ENCODE measurements at places on chromosomes 3 and 15. TPM values are rescaled to one million over a fixed set of nuclear protein-coding genes. Genes with fewer than 3 reads are reported as not detected.

DNA sequence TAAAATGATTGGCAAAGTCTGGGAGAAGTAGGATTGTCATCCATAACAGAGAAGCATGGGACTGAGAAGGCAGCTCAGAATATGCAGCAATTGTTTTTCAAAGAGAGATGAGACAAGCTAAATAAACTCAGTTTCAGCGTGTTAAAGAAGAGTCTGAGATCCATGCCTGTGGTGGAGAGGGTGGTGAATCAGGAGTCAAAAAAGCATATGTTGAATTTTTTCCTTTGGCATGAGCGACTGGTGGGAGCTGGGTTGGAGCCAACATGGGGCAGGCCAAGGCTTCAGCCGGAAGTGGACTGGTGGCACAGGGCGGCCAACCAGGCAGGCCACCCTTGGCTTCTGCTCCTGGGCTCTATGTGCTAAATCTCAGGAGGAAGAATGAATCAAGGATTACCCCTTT is 102.0 kb downstream of the SST start:
- no peak for DNase-seq

DNA sequence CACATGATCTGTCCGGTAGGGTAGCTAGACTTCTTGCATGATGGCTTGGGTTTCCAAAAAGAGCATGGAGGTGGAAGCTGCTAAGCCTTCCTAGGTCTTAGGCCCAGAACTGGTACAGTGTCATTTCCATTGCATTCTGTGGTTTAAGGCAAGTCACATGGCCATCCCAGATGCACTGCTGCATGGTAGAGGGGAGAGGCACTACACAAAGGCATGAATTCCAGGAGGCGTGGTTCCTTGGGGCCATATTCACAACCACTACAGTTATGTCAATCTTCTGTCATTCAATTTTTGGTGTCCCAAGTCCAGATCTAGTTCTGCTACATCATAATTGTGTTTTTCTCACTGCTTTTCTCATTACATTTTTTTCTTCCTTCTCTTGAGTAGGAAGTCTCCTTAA is 122.2 kb upstream of the CHRM5 start:
- DNase-seq: no peak

DNA sequence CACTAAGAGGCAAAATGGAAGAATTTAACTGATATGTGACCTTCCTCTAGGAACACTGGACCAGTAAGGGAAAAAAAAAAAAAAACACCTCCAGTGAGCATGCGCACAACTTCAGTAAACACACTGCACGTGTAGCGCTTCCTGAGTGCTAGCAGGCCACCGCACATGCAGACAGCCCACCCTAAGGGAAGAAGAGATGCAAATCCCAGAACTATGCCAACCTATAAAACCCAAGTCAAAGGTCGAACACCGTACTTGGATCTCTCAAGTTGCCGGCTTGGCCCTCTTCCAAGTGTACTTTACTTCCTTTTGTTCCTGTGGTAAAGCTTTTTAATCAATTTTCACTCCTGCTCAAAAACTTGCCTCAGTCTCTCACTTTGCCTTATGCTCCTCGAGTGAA is 64.5 kb upstream of the CADPS start:
- peak; percentile 77 for DNase-seq

DNA sequence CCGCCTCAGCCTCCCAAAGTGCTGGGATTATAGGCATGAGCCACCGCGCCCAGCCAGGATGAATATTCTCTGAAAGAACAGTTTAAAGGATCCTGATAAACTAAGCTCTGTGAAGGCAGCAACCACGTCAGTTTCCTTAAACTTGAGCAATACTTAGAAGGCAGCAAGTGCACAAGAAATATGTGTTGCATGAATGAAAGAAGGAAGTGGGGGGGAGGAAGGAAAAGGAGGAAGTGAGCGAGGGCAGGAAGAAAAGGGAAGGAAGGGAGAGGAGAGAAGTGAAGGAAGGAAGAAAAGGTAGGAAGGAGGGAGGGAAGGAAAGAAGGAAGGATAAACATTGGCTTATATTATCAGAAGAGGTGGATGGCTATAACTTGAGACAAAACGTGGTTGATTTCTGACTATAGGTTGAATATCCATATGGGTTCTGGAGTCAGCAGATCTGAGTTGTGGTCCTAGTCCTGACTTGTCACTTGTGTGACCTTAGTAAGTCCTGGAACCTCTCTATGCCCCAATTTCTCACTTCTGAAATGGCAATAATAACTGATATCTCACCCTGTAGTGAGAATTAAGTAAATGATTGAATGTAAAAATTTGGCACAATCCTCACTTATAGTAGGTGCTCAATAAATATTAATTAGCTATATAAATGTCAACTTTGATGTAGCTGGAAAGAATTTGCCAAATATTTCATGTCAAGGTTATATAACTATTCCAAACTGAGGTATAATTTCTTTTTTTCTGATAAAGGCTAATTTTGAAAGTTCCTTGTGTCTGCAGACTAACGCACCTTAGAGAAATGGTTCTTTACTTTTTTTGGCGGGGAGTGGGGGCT is 12.0 kb upstream of the SEMA4B start:
- no peak for DNase-seq

DNA sequence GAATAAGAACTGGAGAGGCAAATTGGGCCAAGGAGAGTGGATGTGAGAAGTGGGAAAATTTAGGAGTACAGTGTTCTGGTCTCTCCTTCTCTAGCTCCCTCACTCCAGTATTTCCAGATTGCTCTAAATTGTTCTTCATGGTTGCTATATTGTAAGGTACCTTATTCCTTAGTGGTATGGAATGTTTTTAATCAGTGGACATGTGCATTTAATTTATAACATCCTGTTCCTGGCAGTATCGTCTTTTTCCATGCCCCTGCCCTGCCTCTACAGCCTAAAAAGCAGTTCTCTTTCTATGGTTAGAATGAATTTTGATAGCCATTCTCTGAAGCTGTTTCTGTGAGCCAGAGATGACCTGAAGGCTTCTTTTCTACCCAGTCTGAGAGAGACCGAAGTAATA is 180.5 kb downstream of the TCF12 start:
- no peak for DNase-seq

- DNase-seq: no peak
Measured at GRCh38 chr3:72724070-72724469, 124.2 kb downstream of the SHQ1 start.

DNA sequence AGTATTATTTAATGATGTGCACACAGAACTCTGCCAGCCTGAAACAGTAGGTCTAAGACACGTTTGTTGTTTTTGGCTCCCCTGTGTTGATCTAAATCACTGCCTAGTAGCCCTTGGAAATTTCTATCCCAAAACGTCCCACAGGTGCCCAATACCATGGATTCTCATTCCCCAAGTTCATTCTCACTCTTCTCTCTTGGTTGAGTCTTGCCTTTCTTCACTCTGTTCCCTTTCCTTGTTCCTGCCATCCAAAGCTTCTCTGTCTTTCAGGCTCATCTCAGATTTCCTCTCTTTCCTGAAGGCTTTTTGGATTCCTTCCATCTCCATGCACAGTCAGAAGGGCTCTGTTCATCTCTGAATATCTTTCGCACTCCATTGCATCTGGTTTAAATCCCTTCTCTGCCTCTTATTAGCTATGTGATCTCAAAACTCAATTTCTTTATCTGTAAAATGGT is 54.2 kb downstream of the PPARG start:
- DNase-seq: no peak

DNA sequence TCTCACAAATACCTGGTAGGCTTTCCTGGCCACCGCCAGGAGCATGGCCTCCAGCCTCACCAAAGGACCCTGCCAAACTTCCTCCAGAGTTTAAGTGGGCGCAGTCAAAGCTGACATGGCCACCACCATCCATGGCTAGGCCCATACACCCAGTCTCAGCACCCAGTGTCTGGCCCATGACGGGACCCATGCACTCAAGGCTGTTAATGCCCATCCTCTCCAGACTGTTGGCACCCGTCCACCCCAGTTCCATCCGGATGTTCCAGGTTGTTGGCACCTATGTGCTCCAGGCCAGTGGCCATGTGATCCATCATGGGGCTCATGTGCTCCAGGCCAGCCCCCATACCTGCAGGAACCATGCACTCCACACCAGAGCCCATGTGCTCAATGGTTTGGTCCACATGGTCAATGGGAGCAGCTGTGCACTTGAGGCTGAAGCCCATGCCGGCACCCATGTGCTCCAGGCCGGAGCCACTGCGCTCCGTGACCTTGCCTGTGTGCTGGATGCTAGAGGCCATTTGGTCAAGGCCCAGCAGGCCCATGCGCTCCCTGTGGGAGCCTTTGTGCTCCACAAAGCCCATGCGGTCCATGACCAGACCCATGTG is 20.4 kb downstream of the CTDSPL2 start:
- DNase-seq: no peak

DAZL gene
- total RNA-seq: not detected

GRCh38 chr3:189493271-189493670 is 137.9 kb upstream of the TP63 start:
- no peak for DNase-seq

- DNase-seq: no peak
Measured at GRCh38 chr3:86969500-86970189, 21.3 kb downstream of the VGLL3 start.

TOP2B gene
- total RNA-seq: 91.7 TPM

GRCh38 chr3:114609973-114610630 is 316.3 kb downstream of the TIGIT start:
- no peak for DNase-seq

GRCh38 chr3:50319181-50319893 is 3.2 kb downstream of the HYAL2 start:
- DNase-seq: no peak

DNA sequence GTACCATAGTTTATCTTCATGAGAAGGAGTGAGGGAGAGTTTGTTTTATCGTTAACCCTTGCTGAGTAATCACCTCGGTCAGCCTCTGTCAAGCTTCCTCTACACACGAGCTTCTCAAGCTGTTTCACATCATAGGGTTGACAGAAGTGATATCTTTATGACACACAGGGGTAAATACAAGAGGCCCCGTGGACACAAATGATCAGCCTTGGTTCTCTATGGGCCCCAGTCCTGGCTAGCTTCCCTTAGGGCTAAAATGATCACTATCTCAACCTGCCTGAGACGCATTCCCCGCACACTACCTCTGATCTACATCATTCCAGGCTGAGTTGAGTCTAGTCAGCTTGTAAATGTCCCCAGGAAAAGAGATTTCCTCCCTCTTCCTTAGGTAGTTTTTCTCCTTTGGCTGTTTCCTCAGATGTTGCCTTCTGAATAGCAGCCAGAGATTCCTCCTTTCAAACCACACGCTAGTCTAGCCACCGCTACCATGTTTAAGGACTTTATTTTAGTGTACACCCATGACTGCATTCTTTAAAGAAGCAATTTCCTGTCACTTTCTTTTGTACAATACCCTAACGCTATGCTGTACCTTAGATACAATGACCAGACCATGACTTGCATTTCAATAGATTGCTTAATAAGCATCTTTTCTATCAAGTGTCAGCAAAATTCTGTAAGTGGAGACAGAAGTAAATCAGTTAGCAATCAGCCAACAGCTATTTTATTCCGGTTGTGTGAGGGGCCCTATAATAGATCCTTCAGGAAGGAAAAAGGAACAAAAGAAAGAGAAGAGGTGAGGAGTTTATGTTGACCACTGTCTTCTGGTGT is 35.1 kb upstream of the PPARG start:
- DNase-seq: no peak

DNA sequence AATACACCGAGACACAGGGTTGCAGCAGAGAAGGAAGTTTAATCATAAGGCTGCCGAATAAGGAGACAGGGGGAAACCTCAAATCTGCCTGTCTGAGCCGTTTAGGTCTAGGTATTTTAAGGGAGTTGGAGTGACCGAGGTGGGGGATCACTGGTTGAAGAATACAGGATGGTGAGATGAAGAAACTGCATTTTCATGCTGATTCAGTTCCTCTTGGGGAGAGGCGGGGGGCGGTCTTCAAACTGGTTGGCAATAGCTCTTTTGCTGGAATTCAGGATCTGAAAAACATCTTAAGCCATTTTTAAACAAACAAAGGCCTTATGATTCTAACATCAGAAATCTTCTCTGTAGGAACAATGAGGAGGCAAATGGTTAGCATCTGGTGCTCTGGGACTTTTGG is 699.5 kb upstream of the CFAP20DC start:
- DNase-seq: no peak

- DNase-seq: no peak
Measured at GRCh38 chr3:77271306-77271705, 231.4 kb downstream of the ROBO2 start.

FBXL2 gene
- 8.4 TPM for total RNA-seq

DNA sequence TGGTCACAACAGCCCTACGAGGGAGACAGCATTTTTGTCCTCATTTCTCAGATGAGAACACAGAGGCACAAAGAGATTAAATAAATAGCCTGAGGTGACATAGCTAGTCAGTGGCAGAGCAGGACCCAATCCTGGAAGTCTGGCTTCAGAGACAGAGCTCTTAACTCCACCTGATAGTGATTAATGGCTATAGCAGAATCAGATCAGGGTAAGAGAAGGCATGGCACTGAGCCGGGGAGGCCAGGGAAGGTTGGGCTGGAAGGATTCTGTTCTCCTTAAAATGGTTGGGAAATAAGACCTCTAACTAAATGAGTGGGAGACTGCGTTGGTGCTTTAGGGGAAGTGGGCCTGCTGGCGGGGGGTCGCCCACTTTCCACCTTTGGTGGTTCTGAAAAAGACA is 104.5 kb downstream of the VGLL4 start:
- DNase-seq: no peak

DNA sequence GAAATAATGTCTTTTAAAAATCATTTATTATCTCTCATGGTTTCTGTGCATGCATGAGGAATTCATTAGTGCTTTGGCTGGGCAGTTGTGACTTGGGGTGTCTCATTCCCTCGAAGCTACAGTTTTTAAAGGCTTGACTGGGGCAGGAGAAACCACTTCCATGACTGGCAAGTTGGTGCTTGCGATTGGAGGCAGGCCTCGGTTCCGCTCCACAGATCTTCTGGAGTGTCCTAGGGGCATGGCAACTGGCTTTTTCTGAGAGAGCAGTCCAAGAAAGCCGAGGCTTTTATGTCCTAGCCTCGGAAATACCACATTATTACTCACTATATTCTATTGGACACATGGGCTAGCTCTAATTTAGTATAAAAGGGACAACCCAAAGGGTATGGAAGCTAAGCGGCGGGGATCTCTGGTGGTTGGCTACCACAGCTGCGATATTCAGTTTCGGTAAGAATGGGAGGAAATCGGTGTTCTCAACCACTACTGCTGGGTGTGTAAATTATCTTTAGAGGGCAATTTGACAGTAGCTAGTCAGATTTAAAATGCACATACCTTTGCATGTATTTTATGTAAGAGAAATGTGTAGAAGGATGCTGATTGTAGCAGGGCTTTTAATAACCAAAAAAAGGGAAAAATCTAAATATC is 48.8 kb upstream of the TOP2B start:
- no peak for DNase-seq

Data from mucosa of gallbladder (tissue), 1 donor.